Stomach (tissue), 19 donors: ENCODE measurements at places on chromosomes 1 and 21.
A peak's percentile ranks its signal among the peaks of the same experiment; 100 is the strongest.

GRCh38 chr1:14855268-14855667 lies 256.8 kb downstream of the KAZN start:
- DNase-seq: no peak

DNA sequence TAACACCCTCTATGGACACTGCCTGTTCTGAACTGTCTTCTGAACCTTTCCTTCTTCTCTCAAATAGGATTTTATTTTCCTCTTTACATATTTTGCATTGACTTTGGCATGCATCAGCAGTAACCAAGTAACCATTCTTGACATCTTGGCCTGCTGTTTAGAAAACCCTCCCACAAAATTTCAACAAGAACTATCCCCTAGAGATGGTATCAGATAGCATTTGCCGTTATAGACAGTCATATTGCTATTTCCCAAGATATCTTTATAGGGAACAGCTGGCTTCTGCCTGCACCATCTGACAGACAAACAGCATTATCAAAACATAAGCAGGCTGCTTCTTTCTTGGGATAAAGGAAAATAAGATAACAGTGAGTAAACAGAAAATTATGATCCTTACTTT lies 54.7 kb downstream of the LHX8 start:
- no peak for DNase-seq

GRCh38 chr1:220878191-220879075 lies 810 bp upstream of the HLX start:
- peak; percentile 57 for DNase-seq

DNA sequence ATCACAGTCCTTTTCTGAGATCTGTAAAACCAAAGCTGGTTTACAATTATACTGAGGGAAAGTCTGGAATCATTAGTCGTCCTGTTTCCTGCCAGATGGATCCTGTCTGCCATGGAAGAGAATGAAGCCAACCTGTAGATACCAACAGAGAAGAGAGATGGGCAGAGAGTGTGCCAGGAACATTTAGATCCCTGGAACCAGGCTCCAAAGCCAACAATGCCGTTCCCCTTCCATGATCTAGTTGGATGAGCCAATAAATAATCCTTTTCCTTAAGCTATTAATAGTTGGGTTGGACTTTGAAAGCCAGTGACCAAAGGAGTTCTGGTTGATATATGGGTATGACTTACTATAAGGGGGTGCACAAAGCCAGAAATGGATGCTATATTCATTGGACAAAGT lies 15.0 kb downstream of the CAPN8 start:
- DNase-seq: no peak

GRCh38 chr1:10733474-10734366 lies 62.7 kb downstream of the CASZ1 start:
- DNase-seq: no peak

DNA sequence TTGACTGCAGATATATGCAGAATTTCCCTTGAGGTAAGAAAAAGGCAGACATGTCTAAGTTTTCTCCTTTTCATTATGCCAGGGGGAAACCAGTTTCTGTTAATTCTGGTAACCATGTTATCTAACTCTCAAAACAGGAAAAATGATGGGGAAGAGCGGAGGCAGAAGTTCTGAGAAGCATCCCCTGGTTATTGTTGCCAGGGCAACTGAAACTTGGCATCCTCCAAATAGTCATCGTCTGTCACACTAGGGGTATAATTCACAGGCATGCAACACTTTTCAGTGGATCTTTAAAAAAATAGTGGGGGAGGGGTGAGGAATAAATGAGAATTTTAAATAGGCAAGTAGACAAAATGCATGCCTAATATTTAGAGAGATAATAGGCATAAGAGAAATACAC lies 715.3 kb upstream of the CXADR start:
- peak; percentile 22 for DNase-seq

DNA sequence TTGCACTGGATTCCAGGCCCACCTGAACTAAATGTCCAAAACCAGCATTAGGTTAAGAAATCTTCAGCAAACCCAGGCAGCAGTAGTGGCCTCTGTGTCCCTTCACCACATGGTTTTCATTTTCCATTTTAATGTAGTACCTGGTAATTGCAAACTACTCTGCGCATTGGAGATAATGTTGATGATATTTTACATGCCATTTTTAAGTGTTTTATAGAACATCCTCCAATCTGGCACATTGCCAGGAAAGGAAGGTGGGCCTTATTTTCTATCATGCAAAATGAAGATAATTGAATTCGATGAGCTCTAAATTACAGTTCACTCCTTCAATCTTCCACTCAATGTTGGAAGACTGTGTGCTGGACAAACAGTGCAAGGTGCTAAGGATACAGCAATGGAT lies 89.5 kb downstream of the ZC3H11B start:
- no peak for DNase-seq

GRCh38 chr1:207904391-207904790 lies 6.5 kb downstream of the CD34 start:
- no peak for DNase-seq

- DNase-seq: no peak
These were observed 2.5 kb downstream of the TFF3 start for GRCh38 chr21:42312626-42313104.

DNA sequence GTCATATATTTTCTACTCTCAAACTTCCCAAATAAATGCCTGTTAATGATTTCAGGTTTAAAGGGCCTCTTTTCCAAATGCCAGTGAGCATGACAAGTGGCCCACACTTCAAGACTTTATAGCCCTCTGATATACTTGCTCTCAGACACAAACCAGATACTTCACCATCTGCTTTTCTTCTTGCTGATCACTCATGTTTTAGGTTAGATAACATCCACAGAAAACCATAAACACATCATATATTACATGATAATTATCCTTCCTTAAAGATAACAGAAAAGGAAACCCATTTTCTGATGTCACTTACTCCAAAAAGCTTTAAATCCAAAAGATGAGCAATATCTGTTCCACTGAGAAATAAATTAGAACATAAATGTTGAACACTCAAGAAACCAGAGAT lies 723.5 kb downstream of the LTN1 start:
- DNase-seq: no peak

GRCh38 chr1:236451796-236452373 lies 57.8 kb downstream of the EDARADD start:
- peak; percentile 33 for DNase-seq

- no peak for DNase-seq
These were observed 102.8 kb downstream of the KCTD3 start for GRCh38 chr1:215669806-215670491.

GRCh38 chr1:176222196-176222595 lies 15.1 kb upstream of the COP1 start:
- no peak for DNase-seq

DNA sequence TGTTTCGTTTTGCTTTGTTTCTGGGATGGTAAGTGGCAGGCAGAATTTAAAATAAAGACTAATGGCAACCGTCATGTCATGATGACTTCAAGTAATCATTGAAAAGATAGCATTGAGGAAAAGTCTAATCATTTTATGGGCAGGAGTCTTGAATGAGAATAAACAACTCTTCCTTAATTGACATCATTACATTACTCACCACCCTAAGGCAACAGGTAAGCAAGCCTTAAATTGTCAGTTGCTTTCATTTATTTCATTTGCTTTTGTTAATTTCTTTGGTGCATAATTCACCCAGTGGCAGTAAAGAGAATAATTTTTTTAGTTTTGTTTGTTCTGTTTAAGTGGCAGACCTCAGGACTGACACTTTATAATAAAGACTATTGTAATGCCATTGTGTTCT lies 669.0 kb downstream of the RWDD3 start:
- DNase-seq: no peak

GRCh38 chr1:185087101-185087500 lies 41.7 kb downstream of the RNF2 start:
- DNase-seq: no peak

- no peak for DNase-seq
These were observed 8.9 kb upstream of the LAX1 start for GRCh38 chr1:203756036-203756435.

- DNase-seq: peak; percentile 35
These were observed 23.0 kb upstream of the RBBP5 start for GRCh38 chr1:205144751-205145150.

- DNase-seq: no peak
These were observed 59.5 kb downstream of the RHOU start for GRCh38 chr1:228794810-228795209.

DNA sequence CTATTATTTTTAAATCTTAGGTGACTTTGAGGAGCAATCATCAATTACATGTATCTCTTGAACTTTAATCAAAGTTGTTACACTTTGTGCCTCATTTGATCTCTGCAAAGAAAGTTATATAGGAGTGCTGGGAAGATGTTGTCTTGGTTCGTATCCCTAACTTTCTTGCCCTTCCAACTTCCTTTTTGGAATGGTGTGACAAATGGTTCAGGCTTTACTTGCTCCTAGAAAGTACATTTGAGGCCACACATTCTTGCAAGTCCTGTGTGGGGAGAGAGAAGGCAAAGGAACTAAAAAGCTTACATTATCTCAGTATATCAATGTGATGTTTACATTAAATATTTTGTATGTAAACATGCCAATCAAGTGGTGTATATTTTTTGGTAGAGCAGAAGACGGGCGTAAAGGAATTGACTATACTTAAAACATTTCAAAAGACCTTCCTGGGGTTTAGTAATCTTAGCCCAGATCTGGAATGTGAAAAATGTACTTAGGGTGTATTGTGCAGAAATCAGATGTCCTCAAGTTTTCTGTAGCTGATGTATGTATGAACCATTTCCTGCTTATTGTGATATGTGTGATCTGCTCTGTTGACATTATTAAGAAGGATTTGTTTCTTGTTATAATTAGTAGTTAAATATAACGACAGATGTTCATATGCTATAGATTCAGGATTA lies 59.2 kb downstream of the USP25 start:
- DNase-seq: no peak

DNA sequence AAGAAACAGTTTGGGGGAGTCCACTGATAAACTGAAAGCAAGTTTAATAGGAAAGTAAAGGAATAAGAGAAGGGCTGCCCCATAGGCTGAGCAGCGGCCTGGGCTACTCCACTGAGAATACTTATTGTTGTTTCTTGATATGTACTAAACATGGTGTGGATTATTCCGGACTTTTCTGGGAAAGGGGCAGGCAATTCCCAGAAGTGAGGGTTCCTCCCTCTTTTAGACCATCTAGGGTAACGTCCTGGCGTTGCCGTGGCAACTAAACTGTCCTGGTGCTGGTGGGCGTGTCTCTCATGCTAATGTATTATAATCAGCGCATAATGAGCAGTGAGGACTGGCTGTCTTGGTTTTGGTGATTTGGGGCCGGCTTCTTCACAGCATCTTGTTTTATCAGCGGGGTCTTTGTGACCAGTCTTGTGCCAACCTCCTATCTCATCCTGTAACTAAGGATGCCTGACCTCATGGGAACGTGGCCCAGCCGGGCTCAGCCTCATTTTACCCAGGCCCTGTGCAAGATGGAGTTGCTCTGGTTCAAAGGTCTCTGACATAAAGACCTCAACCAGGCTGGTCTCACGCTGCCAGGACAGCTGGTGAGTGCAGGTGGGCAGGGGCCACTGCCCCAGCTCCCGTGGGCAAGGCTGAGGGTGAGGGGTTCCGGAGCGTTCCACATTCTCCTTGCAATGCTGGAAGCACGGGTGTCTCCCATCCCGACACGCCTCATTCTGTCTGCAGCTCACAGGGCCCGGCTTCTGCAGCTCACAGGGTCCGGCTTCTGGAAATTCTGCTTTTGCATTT lies 19.6 kb upstream of the C1orf159 start:
- peak; percentile 70 for DNase-seq

- DNase-seq: no peak
These were observed 141.5 kb upstream of the ERG start for GRCh38 chr21:38639571-38640354.

DNA sequence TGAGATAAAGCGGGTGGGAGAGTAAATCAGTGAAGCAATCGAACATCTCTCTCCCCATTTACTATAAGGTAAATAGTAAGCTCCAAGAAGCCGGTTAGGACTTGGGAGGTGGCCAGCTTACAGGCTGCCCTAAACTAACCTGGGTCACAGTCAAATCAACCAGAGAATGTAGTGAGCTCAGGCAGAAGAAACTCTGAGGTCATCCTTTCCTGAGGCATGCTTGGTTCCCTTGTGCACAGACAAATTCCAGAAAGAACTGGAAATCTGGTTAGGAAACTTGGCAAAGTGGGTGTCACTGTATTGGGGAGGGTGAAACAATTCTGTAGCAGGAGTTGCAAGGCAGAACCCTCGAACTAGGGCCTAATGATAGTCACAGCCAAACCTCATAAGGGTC lies 72.5 kb downstream of the NTMT2 start:
- no peak for DNase-seq

DNA sequence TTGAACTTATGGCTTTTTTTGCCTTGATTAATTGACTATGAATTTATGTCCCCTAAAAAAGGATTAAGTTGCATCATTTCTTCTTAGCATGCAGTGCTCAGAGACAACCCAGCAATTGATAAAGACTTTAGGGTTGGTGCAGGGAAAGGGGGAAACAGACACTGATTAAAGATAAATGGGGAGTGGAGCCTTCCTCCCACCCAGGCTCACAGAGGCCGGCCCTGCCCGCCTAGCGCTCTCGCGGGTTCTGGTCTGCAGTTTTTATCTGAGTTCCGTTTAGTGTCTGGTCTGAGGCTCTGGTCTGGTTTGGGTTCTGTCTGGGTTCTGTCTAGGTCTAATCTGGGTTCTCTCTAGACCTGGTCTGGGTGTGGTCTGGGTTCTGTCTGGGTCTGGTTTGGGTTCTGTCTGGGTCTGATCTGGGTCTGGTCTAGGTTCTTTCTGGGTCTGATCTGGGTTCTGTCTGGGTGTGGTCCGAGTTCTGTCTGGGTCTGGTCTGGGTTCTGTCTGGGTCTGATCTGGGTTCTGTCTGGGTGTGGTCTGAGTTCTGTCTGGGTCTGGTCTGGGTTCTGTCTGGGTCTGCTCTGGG lies 48.1 kb downstream of the ABCG1 start:
- no peak for DNase-seq

- DNase-seq: no peak
These were observed 97.3 kb downstream of the LMX1A start for GRCh38 chr1:165259236-165259635.

DNA sequence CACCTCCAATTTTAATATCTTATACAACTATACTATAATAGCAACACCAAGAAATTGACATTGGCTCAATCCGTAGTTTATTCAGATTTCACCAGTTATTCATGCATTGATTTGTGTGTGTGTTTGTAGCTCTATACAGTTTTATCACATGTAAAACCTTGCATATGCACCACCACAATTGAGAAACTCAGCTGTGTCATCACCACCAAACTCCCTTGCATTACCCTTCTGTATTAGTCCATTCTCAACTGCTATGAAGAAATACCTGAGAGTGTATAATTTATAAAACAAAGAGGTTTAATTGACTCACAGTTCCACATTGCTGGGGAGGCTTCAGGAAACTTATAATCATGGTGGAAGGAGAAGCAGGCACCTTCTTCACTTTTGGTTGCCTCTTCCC lies 162.1 kb downstream of the PATJ start:
- DNase-seq: no peak
